ENCODE measurements at places on chromosomes 11 and 22. TPM values are rescaled to one million over a fixed set of nuclear protein-coding genes. Genes with fewer than 3 reads are reported as not detected.

DNA sequence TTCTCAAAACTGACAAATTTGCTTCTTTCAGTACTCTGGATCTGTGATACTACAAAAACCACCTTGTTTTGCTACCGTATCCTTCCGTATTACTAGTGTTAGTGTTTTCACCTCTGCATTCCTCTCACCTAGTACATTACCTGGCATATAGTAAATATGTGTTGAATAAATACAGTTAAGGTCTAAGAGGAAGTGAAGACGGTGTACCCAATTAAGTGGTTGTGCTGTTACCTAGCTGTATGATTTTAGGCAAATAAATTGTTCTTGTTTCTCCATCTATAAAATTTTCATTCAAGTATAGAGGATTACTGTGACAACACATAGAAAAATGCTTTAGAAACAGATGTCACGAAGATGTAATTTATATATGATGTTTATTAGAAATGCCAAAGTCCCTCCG lies 8.9 kb downstream of the BCL2L13 start:
- DNase-seq: no peak

- DNase-seq: no peak
Measured at GRCh38 chr22:25892678-25893077, 150.7 kb downstream of the MYO18B start.

GRCh38 chr11:9037963-9038362 lies 34.2 kb upstream of the NRIP3 start:
- no peak for DNase-seq

- peak; percentile 13 for DNase-seq
Measured at GRCh38 chr11:69241075-69241740, 52.7 kb upstream of the MYEOV start.

- no peak for DNase-seq
Measured at GRCh38 chr11:113901141-113901540, 3.5 kb upstream of the HTR3B start.

GRCh38 chr11:70901951-70902521 lies 350.3 kb downstream of the SHANK2 start:
- no peak for DNase-seq

- no peak for DNase-seq
Measured at GRCh38 chr22:26800858-26801257, 143.5 kb downstream of the MIAT start.

GRCh38 chr22:47209040-47209514 lies 446.6 kb downstream of the TBC1D22A start:
- DNase-seq: no peak

DNA sequence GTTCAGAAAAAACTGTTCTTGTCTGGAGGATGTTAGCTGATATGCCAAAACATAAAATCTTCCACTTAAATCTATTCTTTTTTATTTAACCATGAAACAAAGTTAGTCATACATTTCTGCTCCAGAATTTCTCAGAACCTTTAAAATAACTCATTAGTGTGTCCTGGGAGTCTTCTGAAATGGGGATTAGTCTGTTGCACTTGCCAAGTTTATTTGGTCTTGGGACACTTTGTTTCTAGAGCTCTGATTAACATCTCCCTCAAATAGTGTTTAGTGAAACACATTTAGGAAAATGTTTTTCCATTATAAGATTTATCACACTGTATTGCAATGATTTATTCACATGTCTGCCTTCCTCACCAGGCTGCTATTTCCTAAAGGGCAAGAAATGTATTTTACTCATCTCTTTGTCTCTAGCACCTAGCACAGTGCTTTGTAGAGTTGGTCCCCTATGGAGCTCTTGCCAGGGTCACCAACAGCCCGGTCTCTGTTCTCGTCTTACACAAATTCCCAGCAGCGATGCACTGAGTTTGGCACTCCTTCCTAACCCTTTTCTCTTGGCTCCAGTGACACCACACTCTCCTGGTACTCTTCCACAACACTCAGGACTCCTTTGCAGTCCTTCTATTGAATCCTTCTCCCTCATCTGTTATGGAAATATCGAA lies 189.2 kb downstream of the CSNK2A3 start:
- no peak for DNase-seq

GRCh38 chr22:18056161-18056666 lies 21.6 kb upstream of the PEX26 start:
- no peak for DNase-seq

- peak; percentile 22 for DNase-seq
Measured at GRCh38 chr11:15053191-15053685, 20.2 kb upstream of the CALCB start.

GRCh38 chr11:95100191-95100648 lies 10.6 kb downstream of the ENDOD1 start:
- DNase-seq: no peak

DNA sequence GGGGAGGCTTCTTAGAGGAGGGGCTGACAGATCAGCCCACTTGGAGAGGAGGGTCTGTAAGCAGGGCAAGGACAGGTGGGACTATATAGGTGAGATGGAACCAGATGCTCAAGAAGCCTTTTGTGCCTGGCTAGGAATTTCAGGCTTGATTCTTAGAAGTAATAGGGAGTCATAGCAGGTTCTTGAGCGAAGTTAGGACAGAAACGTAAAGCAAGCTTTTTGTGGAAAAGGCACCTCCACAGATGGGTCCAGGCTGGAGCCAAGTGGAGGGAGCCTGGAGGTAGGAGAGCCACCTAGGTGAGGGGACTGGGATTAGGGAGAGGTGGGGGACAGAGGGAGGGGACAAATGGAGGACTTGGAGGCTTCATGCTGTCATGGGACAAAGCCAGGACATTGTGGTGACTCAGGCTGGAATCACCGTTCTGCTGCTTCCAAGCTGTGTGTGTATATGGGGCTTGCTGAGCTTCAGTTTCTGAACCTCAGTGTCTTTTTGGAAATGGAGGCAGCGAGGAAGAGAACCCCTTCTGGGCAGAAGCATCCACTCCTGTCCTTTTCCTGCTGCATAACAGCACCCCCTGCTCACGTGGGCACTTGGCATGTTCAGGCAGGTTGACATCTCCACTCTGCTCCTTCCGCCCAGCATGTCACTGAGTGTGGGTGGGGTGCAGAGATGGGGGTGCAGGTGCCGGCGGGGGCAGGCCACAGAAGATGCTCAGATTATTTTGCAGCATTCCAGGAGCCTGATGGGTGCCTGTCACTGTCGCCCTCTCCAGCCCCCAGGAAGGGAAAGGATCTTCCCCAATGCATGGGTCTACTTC lies 58.0 kb downstream of the MCM5 start:
- no peak for DNase-seq

- no peak for DNase-seq
Measured at GRCh38 chr11:119730789-119731386, 1.9 kb upstream of the NECTIN1 start.

- no peak for DNase-seq
Measured at GRCh38 chr11:230431-230830, 5.7 kb downstream of the SIRT3 start.

DNA sequence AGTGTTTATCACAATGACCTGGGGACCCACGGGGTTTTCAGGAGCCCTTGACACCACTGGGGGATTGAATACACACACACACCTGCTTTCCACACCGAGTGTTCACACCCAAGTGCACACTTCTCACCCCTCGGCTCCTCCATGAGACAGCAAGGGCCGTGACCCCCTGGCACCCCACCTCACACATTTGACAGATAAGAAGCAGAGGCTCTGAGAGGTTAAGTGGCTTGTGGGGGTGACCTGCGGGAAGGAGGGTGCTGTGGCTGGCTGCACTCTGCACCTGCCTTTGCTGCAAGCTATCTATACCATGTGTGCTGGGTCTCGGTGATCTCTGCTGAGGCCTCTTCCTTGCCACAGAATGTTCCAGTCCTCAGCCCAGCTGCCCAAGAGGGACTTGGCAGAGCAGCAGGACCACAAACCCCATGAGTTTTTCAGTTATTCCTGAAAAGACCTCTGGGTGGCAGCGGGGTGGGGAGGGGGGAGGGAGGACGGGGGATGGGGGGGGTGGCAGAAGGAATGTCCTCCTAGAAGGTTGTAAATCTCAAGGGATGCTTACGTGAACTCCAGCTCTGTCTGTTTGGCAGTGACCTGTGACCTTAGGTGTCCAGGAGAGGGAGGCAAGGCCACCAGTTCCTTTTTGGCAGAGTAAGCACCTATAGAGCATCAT lies 47.9 kb upstream of the RFPL3 start:
- DNase-seq: no peak

DNA sequence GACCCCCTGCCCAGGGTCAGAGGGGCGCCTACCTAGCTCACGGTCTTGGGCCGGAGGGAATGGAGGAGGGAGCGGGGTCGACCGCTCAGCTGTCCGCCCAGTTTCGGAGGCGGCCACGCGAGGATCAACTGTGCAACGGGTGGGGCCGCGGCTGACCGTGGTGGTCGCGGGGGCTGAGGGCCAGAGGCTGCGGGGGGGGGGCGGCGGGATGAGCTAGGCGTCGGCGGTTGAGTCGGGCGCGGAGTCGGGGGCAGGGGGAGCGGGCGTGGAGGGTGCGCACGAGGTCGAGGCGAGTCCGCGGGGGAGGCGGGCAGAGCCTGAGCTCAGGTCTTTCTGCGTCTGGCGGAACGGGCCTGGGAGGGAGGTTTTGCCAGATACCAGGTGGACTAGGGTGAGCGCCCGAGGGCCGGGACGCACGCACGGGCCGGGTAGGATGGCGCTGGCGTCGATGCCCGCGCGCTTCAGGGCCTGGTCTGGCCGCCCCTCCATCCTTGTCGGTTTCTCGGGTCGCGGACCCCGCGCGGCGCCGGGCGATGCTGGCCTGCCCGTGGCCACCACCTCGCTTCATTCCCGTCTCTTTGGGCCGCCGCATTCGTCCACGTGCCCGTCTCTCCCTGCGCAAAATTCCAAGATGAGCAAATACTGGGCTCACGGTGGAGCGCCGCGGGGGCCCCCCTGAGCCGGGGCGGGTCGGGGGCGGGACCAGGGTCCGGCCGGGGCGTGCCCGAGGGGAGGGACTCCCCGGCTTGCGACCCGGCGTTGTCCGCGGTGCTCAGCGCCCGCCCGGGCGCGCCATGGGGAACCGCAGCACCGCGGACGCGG lies at the start of gene DRD4:
Gene DRD4, plus strand, starts transcription at position 759 of the 822 bp plus-strand sequence. Its CDS starts 36 bp downstream, at position 795.
- no peak for DNase-seq

DNA sequence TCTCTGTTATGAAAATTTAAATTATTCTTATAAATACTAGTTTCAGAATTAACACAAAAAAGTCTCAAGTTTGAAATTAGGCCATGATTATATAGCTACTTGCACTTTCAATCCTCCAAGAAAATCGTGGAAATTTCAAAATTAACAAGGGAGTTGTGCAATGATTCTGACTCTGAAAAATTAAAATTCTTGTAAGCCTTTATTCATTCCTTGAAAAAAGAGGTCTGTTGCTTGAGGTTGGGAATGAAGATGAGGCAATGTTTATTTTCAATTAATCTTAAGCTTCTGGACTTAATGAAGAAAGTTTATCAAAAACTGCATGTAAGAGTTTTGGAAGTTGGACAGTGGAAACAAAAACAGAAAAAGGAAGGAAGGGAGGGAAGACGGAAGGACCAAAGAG lies 128.2 kb upstream of the FIBIN start:
- no peak for DNase-seq

DNA sequence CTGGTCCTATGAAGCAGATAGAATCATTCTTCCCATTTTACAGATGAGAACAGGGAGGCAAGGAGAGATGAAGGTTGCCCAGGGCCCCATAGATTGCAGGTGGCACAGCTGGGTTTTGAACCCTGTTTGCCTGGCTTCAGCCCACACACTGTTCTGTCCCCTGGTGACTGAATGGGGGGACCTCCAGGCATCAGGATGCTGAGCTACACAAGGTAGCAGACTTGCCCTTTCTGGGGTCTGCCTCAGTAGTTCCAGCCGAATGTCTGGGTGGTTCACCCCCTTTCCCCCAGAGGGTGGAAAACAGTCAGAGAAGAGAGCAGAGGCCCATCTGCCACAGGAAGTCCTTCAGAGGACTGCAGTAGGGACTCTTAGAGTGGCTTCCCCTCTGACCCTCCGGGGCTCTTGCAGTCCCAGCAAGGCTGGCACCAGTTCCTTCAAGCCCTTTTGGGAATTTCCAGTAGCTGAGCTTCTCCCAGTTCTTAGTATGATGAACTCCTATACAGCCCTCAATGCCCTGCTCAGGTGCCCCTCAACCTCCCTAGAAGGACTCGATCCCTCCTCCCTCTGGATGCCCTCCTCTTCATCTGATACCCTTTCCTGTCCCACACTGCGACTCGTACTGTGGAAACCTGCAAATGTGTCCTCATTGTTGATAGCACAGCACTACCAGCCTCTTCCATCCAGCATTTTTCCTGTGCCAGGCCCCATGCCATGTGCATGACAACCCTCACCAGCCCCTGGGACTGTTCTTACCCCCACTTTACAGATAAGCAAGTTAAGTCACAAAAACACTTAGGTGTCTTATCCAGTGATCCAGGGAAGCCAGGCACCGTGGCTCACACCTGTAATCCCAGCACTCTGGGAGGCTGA lies 82.8 kb downstream of the IGLL1 start:
- no peak for DNase-seq

DNA sequence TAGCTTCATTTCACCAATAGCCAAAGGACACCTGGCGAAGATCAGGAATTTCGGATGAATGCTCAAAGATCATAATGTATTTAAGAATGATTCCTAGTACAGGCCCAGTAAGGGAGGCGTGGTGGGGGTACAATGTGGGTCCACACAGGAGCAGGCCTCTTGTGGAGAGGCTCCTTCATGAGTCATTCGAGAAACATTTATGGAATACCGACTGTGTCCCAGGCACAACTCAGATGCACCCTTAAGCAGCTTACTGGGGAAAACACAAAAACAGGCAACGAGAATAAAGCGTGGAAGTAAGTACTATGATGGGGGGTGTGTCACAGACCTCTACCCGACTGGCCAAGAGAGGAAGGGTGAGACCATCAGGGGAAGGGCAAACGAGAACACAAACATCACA lies 44.5 kb downstream of the SMCO4 start:
- DNase-seq: no peak

DNA sequence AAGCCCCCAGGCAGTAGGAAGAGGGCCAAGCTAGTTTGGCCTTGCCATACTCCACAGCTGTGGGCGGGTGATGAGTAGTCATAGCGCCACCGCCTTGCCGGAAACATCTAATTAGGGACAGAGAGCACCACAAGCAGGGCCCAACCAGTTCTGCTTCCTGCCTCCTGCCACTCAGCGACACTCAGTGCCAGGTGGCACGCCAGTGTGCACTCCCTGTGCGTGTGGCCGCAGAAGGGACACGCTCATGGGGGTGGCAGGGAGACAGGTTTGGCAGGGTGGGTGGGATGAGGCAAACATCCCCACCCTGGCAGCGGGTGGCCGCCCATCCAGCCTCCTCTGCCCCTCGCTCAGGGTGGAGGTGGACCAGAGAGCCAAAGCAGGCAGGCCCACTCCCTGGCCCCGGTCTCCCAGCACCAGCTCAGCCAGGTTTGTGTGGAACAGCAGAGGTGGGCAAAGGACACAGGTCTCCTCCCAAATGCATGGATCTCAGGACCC lies 4.9 kb downstream of the OVOL1 start:
- DNase-seq: peak; percentile 68

- no peak for DNase-seq
Measured at GRCh38 chr11:17008099-17008498, 6.1 kb downstream of the PLEKHA7 start.

LRRC10B gene
- total RNA-seq: not detected

MGAT3 gene
- total RNA-seq: 2.8 TPM

SLC1A2 gene
- total RNA-seq: not detected

MFNG gene
- 169 TPM for total RNA-seq

LDHAL6A gene
- total RNA-seq: not detected

PATE4 gene
- total RNA-seq: not detected

HBE1 gene
- not detected for total RNA-seq

LMO1 gene
- not detected for total RNA-seq

TRIM29 gene
- not detected for total RNA-seq

DDX25 gene
- total RNA-seq: 4.2 TPM

RFPL1 gene
- total RNA-seq: not detected

OR52N4 gene
- total RNA-seq: 1.3 TPM

PATZ1 gene
- total RNA-seq: 32.3 TPM

RAB38 gene
- 13.1 TPM for total RNA-seq

OSM gene
- total RNA-seq: 16.1 TPM

HOATZ gene
- total RNA-seq: not detected
